ENCODE measurements at places on chromosomes 4 and X.

GRCh38 chr4:22412013-22412412 lies 103.9 kb downstream of the ADGRA3 start:
- DNase-seq, result no peak

DNA sequence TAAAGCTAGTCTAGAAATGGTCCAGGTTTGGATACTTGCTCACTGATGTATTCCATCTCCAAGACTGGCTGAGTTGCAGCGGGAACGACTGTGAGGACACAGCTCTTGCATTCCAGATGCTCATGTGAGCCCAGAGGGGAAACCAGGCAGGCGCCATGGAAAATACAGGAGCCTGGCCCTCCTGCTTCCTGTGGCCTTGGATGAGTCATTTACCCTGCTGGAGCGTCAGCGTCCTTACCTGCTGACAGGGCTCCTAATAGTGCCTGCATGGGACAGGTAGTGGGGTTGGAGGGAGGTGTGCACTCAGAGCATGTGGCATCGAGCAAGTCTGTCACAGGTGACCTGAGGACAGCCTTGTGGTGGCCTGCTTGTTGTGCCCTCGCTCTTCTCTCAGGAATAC lies 69.4 kb downstream of the NSG1 start:
- no peak for DNase-seq

GRCh38 chr4:148787831-148788477 lies 345.7 kb upstream of the NR3C2 start:
- DNase-seq, result no peak

DNA sequence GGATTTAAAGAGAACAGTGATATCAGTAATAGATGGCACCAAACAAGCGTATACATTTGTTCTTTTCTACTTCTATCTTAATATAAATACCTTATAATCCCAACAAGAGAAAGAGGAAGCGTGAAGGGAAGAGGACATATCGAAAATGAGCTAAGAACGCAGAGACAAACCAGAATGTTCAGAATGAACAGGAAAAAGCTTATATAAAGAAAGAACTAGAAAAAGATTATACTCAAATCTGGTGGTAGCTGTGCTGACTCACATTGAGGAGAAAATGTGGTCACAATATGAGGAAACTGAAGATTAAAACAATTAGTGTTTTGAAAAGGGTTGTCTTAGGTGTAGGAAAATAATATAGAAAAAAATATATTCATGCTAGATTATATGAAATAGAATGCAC lies 2.0 kb upstream of the GPR34 start:
- DNase-seq, result no peak

GRCh38 chrX:101383679-101384205 lies 2.2 kb downstream of the BTK start:
- DNase-seq, result no peak

DNA sequence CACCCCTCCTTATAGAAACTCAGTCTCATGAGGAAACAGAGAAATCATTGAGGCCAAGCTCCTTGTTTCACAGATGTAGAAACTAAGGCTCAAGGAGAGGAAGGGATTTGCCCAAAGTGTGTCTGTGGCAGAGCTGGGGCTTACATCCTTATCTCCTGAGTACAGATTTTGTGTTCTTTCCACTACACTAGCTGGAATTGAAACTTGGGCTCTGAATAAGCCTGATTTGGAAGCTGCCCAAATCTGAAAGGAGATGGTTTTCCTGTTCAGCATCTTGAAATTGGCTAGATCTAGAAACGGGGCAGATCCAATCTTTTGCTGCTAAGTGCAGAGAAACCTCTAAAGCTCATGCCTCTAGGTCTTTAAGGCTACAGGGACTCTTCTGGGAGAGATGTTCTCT lies 24.3 kb downstream of the AWAT2 start:
- no peak for DNase-seq

- DNase-seq, result no peak
Measured at GRCh38 chr4:152815078-152815477, 35.3 kb downstream of the ARFIP1 start.

DNA sequence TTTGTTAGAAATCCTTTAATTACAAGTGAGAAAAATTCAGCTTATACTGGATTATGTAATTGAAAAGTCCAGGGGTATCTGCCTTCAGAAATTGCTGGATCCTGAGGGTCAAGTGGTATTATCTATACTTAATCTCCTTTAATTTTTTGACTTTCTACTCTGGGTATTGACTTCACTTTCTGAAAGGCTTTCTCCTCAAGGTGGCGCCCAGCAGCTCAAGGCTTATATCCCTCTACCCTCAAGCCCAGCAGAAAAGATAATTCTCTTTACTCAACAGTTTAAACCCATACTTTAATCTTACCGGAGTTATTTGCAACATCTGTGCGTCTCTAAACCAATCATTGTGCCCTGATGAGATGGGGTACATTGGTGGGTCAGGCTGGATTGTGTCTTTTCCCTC lies 129.5 kb downstream of the LARP7 start:
- DNase-seq, result no peak

DNA sequence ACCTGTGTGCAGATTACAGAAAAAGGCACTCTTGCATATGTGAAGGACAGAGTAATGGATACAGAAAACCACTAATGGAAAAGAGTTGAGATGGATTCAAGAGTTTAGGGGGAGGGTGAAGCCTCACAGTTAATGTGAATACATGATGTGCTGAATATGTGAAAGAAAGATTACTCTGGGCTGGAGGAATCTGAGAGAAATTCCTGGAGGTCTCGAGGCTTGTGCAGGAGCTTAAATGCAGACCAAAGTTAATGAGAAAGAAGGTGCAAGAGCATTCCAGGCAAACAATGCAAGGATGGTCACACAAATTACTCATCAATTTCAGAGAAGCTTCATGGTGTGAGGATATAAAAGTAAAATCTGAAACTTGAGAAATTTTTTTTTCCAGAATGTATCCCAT lies 768.8 kb downstream of the STPG2 start:
- DNase-seq, result no peak

DNA sequence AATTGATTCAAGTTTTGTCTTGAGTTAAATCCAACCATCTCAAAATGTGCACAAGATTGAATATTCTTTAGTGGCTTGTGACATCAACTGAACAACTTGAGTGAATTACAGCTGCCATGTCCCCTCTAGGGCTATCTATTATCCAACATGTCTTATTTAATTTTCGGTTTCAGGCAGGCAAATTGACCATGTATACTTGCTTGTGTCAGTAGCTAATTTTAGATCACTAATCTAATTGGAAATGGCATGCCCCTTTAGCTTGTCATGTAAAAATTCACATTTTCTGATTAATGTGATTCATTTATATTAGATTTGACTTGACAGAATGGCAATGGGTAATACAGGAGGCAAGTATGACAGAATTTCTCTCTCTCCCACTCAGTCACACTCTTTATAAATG lies 93.2 kb upstream of the NR0B1 start:
- no peak for DNase-seq

DNA sequence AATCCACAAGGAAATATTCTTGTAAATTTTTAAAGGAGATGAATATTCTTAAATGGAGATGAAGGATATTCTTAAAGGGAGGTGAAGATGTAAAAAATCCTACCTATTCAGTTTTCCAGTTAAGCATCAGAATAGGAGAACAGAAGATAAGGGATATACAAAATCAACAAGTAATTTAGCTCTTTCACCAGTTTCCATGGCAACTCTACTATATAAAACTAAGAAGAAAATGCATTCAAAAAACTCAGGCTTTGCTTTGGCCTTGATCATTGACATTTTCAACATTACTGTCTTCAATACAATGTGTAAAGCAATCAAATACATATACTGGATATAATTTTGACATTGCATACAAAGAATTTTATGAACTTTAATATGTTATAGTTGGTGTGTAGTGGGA lies 622.7 kb upstream of the GRID2 start:
- DNase-seq, result no peak

- DNase-seq, result peak; percentile 92
Measured at GRCh38 chr4:38663801-38664705, at the start of gene KLF3. Gene KLF3 (plus strand): TSS chr4:38664199. CDS start chr4:38680626, 16,427 bp downstream.

GRCh38 chr4:101071241-101071640 lies 276.1 kb downstream of the PPP3CA start:
- DNase-seq, result no peak

- DNase-seq, result no peak
Measured at GRCh38 chr4:19324184-19324583, 927.5 kb upstream of the SLIT2 start.

- no peak for DNase-seq
Measured at GRCh38 chr4:137125011-137125410, 407.3 kb downstream of the PCDH18 start.

DNA sequence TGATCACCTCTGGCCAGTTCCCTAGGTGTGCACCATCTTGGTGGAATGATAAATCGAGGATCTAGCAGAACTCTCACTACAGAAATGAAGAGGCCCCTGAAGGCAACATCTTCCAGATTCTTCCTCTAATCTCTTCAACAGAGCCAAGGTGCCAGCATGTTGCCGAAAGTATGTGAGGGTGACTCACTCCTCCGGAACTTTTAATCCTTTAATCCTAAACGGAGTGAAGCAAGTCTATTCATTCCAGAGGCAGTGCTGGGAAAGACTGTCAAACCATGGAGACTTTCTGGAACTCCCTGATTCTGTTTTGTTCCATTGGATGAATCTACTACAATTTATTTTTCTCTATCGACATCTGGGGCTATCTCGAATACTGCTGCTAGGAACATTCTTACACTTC lies 68.7 kb downstream of the SUPT20HL2 start:
- DNase-seq, result no peak

- no peak for DNase-seq
Measured at GRCh38 chr4:160350944-160351343, 1248.1 kb downstream of the RAPGEF2 start.

DNA sequence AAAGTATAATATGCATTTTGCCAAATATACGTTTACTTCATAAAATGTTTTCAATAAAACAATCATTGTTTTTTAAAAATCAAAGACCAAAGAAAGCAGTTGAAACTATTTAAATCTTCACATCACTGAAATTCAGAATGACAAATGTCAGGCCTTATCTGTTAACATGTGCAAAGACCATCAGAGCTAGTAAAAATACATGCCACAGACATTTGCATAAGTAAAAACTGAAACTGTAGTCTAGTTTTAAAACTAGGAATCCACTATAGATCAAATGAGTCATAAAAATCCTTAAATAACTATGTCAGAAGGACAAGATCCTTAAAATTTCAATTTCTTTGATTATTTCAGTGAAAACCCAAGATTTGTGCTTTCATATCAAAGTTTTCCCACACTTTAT lies 24.8 kb downstream of the KLHL15 start:
- no peak for DNase-seq

DNA sequence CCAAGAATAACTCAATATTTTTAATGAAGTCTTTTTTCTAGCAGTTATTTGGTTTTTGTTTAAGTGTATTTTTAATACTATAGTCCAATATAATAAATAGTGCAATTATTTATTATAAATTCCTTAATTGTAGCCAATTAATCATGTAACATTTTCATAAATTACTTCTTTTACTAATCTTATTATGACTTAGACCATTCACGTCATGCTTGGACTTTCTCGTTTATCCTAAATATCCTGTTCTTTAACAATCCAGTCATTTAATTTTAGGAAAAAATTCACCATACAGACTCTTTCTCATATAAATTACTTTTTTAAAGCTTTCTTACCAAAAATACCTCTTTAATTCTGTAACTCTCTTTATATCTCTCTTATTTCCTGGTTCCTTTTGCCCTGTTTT lies 350.1 kb downstream of the AR start:
- DNase-seq, result no peak

DNA sequence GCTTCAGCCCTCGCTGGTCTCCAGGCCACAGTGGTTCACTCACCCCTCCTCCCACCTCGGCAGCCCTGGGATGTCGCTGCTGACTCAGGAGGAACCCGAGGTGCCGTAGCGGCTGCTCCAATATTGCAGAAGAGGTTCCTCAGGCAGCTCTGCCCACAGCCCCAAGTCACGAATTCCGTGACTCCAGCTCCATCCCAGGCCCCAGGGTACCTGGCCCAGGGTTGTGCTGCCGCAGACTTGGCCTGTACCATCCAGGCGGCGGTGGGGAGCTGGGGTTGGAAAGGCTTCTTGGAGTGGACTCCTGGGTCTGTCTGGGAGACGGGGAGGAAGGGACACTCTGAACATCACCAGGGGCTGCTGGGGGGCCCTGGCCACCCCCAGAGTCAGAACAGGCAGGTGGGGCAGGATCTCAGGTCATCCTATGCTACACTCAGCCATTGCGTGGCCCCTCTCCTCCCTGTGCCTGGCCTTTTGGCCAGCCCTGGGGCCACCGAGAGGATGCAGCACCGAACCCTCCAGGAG lies 728 bp upstream of the HGFAC start:
- peak; percentile 20 for DNase-seq

- no peak for DNase-seq
Measured at GRCh38 chr4:78513411-78513975, 38.1 kb upstream of the ANXA3 start.

DNA sequence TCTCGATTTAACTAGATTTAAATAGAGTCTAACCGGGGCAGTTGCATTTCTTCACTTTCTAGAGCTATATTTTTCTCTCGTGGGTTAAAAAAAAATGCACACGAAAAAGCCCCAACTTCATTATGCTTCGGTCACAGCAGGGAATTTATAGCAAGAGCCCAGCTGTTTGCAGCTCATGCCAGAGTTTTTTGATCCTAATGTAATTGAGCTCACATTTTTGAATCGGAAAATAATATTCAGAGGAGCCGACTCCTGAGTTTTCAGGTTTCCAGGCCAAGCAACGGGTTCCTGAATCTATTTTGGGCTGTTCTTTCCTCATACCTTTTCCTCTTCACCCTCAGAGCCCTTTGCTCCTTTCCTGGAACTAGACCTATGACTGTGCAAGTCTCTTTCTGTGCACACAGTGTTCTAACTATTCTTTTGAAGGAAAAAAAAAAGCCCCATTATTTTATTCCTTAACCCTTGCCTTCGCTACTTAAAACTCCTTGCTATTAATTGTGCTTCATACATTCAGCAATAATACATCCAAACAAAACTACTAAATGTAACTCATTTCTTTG lies 27.5 kb upstream of the ESX1 start:
- DNase-seq, result no peak

DNA sequence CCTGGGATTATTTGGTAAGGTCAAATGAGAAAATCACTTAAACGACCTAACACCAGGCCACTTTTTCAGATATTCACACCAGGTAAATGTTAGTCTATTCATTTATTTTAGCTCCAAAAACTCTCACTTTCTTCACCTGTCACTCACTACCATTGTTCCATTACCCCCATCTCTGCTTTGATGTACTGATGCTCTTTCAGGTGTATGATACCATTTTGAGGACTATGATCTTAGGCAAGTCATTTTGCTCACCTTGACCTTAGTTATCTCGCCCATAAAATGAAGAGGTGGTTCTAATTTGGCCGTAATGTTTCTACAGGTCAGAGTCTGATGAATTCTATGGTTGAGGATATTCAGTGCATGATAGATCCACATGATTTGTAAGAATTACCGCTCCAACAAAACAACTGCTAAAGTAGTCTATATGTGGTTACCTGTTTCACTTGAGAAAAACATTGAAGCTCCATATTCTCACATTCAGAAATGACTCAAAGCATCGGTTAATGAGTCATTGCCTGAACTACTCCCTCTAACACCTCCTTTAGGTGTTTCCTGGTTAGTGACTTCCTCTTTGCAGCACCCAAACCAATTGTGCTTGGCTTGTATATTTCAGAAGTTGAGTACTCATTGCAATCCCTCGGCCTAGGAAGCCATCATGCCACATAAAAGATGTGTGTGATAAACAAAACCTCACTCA lies 4.5 kb downstream of the DTHD1 start:
- DNase-seq, result no peak
